ENCODE measurements at places on chromosomes 5 and 9.

DNA sequence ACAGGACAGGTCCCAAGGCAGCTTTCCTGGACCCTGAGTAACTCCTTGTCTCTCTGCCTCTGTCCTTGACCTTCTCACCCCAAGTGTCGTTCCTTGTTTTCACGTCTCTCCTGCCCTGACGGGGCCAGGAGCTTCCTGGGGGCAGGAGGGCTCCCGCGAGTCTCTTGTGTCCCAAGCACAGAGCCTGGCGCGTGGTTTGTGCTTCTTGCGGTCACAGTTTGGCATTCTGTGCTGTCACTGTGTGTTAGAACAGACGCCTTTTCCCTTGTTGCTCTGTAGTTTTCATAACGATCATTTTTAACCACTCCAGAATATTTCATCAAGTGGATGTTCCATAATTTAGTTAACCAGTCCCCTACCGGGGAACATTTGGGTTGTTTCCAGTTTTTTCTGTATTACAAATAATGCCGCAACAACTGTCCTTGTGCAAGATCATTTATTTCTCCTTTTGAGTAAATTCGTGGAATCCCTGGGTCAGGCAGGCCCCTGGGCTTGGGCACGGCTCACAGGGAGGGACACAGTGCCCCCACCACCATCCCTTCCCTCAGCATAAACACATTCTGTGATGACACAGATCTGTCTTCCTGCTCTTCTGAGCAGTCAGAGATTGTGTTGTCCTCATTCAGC lies 71.9 kb downstream of the TSPAN17 start:
- no peak for DNase-seq
- H3K27me3 ChIP-seq = peaks cover 24% of the 10 kb centered on the region
- H3K27ac ChIP-seq = no peak overlapping the region

DNA sequence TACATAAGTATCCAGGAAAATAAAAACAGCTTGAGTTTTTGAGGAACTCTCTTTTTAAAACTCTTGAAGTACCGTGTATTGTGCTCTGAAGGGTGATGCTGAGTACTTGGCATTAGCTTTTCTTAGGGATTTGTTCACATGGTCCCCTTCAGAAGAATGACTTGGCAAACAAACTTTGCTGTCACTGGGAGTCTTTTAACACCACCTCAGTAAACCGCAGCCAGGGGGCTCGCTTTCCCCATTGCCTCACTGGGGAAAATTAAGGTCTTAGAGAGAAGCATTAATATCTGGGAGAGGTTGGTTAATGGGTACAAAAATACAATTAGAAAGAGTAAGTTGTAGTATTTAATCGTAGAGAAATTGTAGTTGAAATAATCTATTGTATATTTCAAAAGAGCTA lies 105.9 kb upstream of the DAP start:
- H3K36me3 ChIP-seq = no peaks in the 10 kb centered on the region
- H3K4me3 ChIP-seq = no peak overlapping the region
- H3K4me1 ChIP-seq = peaks cover 9% of the 10 kb centered on the region
- H3K27me3 ChIP-seq = no peaks in the 10 kb centered on the region
- DNase-seq = no peak

DNA sequence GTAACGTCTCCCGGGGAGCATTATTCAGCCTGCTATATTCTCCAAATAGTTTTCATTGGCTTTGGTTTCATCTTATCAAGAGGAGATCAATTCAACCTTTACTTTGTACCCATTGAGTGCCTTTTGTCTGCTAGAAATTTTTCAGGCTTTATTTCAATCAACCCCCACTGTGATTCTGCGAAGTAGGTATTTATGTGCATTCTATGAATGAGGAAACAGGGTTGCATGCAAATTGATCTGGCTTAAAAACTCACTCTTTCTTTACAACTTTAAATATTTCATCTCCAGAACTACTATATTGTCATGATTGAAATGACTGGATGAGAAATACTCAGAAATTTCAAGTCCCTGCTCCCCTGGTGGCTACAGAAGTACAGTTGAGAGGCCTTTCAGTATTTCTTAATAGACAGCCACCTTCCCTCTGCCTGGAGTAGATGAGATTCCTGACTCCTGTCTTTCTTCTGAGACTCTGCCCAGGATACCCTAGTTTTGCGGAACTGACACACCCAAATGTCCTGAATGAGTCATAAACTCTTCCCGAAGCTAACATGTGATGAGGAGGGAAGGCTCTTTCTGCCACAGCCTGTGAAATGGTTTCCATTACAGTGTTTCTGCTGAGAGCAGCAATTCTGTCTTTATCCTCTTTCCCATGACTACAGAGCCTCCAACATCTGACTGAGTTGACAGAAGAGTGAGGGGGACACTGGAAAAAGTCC lies 52.6 kb upstream of the TNC start:
- no peak overlapping the region for H3K27ac ChIP-seq
- no peak overlapping the region for H3K4me3 ChIP-seq
- no peak for DNase-seq
- peaks cover 2% of the 10 kb centered on the region for H3K27me3 ChIP-seq
- H3K4me1 ChIP-seq = no peaks in the 10 kb centered on the region
- no peaks in the 10 kb centered on the region for H3K36me3 ChIP-seq

- H3K27me3 ChIP-seq = peaks cover 6% of the 10 kb centered on the region
- no peak overlapping the region for H3K27ac ChIP-seq
- no peak for DNase-seq
- H3K4me3 ChIP-seq = no peak overlapping the region
- H3K4me1 ChIP-seq = no peaks in the 10 kb centered on the region
These were observed 52.1 kb upstream of the RGMB start for GRCh38 chr5:98721231-98721928.

GRCh38 chr9:33105959-33106358 lies 29.5 kb upstream of the SMU1 start:
- no peak overlapping the region for H3K4me3 ChIP-seq
- no peak for DNase-seq
- H3K27me3 ChIP-seq = no peaks in the 10 kb centered on the region
- no peak overlapping the region for H3K27ac ChIP-seq
- peaks cover 3% of the 10 kb centered on the region for H3K36me3 ChIP-seq

All from memory B cell (primary cell).